ENCODE measurements at places on chromosomes 3 and 15.
A peak's percentile ranks its signal among the peaks of the same experiment; 100 is the strongest.

- peak; percentile 5 for DNase-seq
Measured at GRCh38 chr15:23565395-23566070, at the start of gene MKRN3. Gene MKRN3, plus strand, starts transcription at chr15:23565674. Its CDS starts 109 bp downstream, at chr15:23565783.

DNA sequence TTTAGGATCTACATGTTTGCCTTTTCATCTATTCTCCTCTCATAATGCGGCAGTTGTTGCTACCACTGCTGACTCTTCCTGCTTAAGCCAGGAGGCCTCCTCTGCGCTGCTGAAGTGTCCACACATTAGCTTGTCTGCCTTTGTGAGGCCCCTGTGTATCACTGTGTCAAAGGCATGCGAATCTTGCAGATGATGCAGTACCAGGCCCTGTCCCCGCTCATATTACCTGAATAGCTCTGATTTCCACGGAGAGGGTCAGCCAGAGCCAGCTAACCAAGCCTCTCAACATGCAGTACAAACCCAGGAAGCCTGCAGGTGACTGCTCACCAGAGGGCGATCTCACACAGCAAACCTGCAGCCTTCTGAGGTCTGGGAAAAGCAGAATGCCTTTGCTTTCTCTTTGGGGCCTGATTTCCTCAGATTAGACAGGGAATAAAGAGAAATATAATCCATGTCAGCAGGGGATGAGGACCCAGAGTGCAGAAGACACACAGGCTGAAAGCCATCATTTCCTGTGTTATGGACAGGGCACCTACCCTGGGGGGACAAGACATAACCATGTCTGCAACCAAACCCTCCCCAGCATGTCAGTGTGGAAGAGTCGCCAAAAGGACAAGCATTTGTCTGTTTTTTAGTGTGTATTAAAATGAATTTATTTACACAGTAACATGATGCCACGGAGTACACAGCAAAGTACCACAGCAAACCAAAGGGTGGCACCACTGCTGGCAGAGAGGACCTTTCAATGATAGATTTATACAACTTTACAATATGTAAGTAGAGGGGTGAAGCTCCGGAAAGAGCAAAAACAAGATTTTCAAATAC, 36.8 kb upstream of the TSPAN3 start:
- DNase-seq: peak; percentile 9

- DNase-seq: no peak
Measured at GRCh38 chr3:51057121-51057520, 328.0 kb upstream of the MANF start.

GRCh38 chr3:175389560-175389959, 530.4 kb downstream of the NAALADL2 start:
- no peak for DNase-seq

- DNase-seq: no peak
Measured at GRCh38 chr3:180974286-180974685, 15.2 kb downstream of the DNAJC19 start.

DNA sequence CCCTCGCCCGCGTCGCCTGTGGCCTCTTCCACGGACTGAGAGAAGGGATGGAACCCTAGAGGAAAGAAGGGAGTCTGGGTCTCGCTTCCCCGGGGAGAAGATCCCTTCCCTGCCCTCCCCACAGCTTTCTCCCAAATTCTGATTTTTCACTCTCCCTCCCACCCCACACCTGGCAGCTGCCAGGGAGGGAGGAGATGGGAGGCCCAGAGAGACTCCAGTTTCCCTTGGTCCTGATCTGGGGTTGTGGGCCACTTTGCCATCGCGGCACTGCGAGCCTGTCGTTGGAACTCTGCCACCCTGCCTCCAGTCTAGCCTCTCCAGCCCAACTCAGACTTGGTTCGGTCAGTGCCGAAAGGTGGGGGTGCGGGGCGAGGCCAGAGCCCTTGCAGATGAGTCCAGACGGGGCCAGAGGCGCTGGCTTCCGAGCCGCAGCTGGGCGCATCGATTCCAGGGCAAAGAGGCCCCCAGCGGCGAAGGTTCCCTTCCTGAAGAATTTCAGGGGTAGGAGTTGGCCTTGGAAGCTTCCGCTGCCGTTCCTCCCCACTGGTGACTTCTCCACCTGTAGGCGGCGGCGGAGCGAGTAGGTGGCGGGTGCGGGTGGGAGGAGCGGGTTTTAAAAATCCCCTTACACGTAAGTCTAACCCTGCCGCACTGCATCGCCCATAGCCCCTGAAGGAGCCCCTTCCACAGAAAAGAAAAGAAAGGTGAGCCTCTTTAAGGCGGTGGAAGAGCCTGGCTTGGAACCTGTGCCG, 5.2 kb downstream of the WNT5A start:
- no peak for DNase-seq

- no peak for DNase-seq
Measured at GRCh38 chr3:184561913-184562877, 610 bp downstream of the EPHB3 start.

DNA sequence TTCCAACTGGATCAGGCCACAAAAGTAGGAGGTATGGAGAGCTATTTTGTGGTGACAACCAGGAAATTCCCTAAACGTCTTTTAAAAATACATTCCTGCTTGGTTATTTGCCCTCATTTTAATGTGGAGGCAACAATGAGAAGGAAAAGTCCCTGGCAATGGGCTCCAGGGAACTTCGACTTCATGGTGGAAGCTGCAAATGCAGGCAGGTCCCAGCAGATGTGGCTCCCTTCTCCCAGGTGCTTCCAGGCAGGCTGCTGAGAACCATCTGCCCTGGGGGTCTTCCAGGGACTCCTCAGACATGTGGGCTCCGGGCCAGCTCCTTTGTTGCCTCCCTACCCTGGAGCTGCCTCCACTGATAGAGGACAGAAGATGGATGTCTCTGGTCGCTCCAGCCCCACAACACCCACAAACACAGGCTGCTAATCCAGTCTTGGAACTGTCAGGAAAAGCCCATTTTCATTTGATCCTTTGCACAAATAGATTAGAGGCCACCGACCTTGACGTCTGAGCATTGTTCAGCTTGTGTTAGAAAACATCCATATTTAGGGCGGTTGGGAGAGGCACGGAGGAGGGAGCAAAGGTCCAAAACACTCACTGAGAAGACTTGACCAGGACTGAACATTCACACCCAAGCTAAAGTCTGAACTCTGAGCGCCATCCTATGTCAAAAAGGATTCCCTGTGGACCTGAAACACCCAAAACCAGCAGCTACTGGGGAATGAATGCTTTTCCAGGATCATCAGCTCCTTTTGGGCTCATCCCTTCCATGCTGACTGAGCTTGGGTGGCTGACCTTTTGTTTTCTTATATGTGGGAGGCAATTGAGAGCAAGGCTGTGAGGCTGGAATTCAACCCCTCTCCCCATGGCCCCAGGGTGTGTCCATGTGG, 30.2 kb upstream of the SLCO2A1 start:
- DNase-seq: no peak

GRCh38 chr15:62850791-62851291, 191.7 kb upstream of the TPM1 start:
- DNase-seq: no peak

- DNase-seq: no peak
Measured at GRCh38 chr15:59222906-59223550, 16.4 kb downstream of the LDHAL6B start.

GRCh38 chr3:126056088-126056487, 27.8 kb downstream of the SLC41A3 start:
- no peak for DNase-seq
